ENCODE measurements at places on chromosomes 2 and 18. TPM values are rescaled to one million over a fixed set of nuclear protein-coding genes. Genes with fewer than 3 reads are reported as not detected.
A peak's percentile ranks its signal among the peaks of the same experiment; 100 is the strongest.

Gene FLACC1
- polyA plus RNA-seq, result 1.5 TPM

Gene GPBAR1
- 0.66 TPM for polyA plus RNA-seq

Gene TMEM200C
- not detected for polyA plus RNA-seq

Gene SERPINB13
- polyA plus RNA-seq, result not detected

Gene HOXD9
- not detected for polyA plus RNA-seq

DNA sequence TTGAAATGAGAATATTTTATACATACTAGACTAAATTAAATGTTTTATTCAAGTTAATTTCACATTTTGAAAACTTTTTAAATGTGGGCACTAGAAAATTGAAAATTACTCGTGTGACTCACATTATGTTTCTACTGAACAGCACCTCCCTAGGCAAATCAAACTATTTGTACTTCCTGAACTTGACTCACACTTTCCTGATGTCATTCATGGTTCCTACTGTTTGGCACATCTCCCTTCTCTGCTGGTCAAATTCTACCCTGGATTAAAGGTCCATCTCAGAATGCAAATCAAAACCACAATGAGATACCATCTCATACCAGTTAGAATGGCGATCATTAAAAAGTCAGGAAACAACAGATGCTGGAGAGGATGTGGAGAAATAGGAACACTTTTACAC is 16.7 kb downstream of the LHCGR start:
- DNase-seq, result no peak

GRCh38 chr2:32291746-32292145 is 14.0 kb downstream of the YIPF4 start:
- no peak for DNase-seq

DNA sequence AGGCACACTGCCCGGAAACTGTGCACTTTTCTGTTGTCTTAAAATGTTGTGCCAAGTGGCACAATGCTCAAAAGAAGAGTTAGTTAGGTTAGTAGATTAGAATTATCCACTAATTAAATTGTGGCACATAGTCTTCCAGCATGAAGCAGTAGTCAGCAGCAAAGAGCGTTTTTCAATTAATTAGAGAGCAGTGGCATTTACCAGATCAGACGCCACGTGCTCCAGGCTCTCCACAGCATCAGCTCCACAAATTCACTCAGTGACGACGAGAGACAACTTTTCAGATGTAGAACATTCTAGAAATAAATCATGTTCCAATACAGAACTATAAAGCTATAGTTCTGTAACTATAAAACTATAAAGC is 16.4 kb upstream of the RTTN start:
- no peak for DNase-seq

- DNase-seq, result peak; percentile 90
These were observed at the start of gene MRPS5 for GRCh38 chr2:95121407-95122196. TSS of gene MRPS5 (minus strand) at chr2:95121808. CDS start at chr2:95121791, 17 bp downstream.

DNA sequence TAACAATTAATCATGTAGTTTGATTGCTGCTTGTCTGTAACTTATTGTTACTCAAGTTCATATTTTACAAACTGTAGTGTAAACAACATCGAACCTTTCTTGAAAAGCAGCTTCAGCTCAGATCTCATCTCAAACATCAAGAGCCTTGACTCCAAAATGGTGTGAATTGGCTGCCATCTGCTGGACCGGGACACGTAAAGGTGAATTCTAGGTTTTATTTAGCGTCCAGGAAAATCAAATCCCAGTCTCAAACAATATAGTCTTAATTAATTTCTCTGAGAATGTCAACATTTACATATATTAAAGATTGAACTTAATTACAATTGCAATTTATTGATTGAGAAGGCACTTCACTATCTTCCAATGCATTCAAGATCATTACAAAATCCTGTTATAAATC is 453.0 kb downstream of the GALR1 start:
- peak; percentile 11 for DNase-seq

GRCh38 chr18:25237571-25238267 is 114.2 kb downstream of the ZNF521 start:
- DNase-seq, result no peak

DNA sequence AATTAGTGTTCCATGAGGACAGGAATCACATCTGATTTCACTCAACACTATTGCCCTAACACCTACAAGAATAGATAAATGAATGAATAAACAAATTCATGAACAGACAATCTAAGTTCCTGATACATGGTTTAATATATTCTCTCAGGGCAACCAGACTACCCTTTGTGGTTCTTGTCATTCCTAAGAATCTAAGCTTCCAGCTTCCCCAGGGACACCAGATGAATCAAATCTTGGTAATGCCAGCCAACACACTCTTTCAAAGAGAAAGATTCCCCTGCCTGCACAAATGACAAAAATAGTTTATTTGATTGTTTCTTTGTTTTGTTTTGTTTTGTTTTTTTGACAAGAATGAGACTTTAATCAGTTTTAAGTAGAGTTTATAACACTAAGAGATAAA is 237.5 kb upstream of the CHAC2 start:
- DNase-seq, result no peak

DNA sequence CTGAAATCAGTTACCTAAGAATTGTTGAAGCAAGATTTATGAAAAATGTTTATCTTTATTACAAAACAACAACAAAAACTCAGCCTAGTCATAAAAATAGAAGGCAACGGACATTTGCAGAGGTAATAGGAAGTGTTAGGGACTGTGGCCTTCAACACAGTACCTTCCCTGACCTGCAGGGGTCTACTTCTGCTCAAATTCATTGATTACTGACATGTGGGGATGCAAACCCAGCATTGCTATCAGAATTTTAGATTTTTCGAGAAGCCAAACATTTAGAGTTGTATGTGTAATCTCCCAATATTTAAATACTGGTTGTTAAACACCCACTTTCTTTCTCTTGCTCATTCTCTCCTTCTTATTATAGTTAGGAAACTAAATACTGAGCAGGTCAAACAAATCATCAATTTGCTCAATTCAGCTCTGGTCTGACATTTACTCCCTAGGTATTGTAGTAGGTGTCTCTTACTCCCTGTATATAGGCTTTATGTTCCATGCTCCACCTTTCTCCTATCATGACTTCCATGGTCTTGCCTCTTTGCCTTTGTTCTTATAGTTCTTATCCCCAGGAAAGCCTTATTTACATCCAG is 198.5 kb downstream of the UBE2E3 start:
- peak; percentile 51 for DNase-seq

GRCh38 chr2:128369108-128369555 is 50.5 kb upstream of the HS6ST1 start:
- no peak for DNase-seq

- no peak for DNase-seq
These were observed 31.6 kb downstream of the EPB41L3 start for GRCh38 chr18:5512176-5512575.

- DNase-seq, result no peak
These were observed 15.8 kb downstream of the CROCC2 start for GRCh38 chr2:240921995-240922244.

- no peak for DNase-seq
These were observed 123.7 kb downstream of the FTCDNL1 start for GRCh38 chr2:199727306-199727705.

Data from B cell (primary cell).